ENCODE measurements at places on chromosomes 12 and 14.

DNA sequence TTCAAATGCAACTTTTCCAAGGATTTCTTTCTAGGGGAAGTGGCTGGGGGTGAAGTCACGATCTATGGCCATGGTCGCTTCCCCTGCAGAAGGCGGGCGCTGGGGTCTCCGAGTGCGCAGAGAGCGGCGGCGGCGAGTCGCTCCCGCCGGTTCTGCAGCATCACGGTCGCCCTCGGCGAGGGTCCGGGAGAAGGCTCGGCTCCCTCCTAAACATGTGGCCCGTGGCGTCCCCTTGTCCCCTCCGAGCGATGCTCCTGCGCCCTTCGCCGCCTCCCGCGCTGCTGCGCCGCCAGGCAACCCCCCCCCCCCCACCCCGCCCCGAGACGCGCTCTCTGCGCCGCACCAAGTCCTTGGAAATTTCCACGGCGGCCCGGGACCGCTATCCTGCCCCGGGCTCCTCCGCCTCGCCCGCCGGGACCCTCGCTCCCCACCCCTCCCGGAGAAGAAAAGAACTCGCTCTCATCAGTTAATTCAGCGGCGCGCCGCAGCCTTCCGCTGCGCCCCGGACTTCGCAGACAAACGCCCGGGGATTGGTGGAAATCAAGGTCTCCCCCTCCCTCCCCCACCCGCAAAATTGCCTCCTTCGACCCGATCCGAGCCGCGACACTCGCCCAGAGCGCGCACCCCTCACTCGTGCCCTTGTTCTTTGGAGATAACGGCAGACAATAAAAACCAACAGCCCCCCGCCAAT, at the start of gene ST8SIA1:
Gene ST8SIA1, minus strand, starts transcription at position 298 of the 691 bp plus-strand sequence. CDS start 475 bp downstream, outside the sequence.
- no peak for DNase-seq

DNA sequence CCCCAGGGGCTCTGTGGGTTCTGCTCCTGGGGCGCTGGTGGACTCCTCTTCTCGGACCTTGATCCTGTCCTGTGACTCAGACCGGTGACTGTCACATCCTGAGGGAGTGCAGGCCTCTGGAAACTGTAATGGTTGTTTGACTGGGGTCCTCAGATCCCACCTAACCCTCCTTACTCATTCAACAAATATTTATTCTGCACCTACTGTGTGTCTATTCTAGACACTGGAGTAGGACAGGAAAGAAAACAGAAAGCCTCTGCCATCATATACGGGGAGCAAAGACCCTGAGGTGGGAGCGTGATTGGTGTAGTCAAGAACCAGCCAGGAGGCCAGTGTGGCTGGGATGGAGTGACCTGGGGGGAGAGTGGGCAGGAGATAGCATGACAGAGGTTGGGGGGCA, 47.6 kb downstream of the ESRRB start:
- DNase-seq, result no peak

GRCh38 chr12:75161488-75161887, 48.2 kb downstream of the KCNC2 start:
- DNase-seq, result no peak

DNA sequence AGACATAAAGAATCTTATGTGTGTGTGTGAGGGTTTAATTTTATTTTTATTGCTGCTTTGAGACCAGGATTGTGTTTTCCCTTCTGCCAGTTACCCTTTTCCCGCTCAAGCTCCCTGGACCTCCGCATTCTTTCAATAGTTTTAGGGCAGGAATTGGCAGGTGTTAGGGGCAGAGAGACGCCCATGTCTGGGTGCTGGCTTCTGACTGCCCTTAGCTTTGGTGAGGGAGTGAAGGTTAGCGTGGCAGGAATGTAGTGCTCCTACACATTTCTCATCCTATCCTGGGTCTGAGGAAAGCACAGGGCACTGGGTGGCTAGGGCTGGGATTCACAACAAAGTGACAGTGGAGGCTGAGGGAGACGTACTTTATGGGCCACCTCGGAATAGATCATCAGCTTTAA, 428.1 kb downstream of the ZFP36L1 start:
- no peak for DNase-seq

- no peak for DNase-seq
Observed at GRCh38 chr12:62726471-62726980, 208.4 kb downstream of the PPM1H start.

DNA sequence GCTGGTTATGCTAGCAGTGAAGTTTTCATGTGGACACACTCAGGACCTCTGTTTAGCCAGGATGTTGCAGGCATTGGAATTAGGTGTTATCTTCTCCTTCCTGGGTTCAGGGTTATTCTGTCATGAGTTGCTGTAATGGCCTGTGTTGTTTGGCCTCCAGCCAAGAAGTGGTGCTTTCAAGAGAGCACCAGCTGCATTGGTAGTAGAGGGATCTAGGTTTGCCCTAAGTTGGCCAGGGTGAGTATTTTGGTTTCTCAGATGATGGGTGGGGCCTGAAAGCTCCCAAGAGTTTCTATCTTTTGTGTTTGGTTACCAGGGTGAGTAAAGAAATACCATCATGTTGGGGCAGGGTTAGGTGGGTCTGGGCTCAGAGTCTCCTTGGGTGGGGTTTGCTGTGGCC, 2.7 kb upstream of the GZMH start:
- DNase-seq, result no peak

DNA sequence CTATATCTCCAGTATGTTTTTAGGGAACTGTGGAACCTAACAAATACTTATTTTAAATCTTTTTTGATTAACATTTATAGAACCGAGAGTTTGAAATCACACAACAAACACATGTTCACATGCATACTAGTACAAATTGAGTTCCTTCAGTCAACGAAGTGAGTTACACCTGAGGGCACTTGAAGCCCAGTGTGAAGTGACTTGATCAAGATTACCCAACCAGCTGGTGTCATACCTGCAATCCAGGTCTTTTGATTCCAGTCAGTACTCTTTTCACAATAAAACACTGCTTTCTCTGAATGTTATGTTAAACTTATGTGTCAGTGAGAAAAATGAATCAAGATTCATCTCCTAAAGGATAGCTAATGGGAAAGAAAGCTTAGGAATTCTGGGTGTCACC, 35.2 kb downstream of the VRK1 start:
- DNase-seq, result no peak

DNA sequence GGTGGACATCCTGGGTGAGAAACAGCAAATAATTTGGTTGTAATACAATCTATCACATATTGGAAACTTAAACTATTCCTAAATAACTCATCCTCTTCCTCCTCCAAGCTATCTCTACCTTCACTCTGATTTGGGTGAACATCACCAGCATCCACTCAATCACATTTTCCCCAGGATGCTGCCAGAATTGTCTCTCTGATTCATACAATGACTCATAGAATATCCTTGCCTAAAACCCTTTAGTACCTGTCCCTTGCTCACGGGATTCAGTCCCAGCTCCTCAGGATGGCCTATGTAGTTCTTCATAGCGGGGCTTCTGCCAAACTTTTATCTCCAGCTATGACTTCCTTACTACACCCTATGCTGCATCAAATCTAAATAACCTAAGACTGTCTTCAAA, 146.8 kb downstream of the EMP1 start:
- no peak for DNase-seq

DNA sequence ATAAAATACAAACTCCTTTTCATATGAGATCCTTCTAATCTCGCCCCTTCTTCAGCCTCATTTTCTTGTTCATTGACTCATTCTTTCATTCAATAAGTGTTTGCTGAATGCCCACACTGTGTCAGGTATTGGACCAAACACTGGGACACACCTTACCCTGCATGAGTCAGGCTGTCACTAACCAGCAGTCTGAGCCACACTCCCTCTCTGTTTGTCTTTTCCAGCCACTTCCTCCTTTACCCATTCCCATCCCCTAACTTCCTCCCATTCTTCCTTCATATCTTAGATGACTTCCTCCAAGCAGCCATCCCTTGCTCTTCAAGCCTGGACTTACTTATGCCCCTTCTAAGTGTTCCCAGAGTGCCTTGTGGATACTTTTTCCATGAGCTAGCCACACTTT, 27.0 kb upstream of the HIF1A start:
- no peak for DNase-seq

DNA sequence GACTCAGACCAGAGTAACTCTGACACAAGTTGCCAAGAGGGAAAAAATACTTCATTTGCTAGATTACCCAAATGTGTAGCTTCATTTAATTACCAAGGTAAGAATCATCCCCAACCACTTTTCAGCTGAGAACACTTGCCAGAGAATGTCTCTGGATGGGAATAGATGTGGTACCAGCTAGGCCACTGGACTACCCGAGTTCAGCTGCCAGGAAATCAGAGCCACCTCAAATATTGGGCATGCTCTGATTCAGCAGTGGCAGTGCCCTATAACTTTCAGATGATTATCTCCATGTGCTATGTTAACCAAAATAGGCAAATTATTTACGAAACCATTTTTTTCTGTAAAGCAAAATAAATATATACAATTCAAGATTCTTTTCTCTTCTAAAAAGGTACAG, 80.7 kb downstream of the SLC38A1 start:
- no peak for DNase-seq

DNA sequence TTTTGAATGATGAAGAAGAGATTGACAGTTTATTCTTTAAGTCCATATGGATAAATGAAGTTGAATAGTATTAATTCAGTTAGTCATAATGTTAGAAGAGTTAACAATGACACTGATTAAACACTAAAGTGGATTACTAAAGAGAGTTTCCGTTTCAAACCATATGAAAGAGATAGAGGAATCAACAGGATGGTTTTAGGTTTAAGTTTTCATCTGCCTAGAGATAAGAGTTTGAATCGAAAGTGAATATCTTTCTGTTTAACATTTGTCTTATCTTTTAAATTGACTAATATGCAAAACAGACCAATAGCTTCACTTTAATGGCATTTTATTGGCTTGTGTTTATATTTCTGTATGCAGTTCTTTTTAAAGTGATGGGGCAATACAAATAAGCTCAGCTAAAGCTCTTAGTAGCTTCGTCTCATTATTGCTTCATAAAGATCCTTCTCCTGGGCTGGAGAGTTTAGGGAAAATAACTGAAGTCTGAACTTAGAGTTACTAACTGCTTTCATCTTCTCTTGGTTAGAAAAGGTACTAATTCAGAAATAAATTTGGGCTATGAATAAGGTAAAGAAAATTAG, 66.0 kb downstream of the MIPOL1 start:
- no peak for DNase-seq

GRCh38 chr12:14450479-14450878, 85.0 kb downstream of the ATF7IP start:
- no peak for DNase-seq

- DNase-seq, result no peak
Observed at GRCh38 chr12:53603804-53604203, 22.4 kb downstream of the ATF7 start.

DNA sequence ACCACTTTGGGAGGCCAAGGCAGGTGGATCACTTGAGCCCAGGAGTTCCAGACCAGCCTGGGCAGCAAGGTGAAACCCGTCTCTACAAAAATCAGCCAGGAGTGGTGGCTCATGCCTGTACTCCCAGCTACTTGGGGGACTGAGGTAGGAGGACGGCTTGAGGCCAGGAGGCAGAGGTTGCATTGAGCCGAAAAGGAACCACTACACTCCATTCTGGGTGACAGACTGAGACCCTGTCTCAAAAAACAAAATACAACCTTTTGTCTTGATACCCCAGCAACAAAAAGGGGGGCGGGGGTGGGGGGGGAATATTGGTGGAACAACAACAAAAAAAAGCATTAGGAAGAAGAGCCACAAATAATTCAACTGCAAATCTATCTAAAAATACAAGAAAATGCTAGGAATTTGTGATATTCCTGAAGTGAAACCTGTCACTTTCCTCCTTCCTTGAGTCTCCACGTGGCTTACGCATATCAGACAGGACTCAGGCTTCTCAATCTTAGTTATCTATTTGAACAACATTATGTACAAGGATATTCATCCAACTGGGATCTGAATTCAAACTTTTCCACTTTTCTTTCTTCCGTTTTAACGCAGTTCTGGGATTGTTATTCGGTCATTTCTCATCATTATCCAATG, 1.3 kb downstream of the R3HDM2 start:
- DNase-seq, result no peak

DNA sequence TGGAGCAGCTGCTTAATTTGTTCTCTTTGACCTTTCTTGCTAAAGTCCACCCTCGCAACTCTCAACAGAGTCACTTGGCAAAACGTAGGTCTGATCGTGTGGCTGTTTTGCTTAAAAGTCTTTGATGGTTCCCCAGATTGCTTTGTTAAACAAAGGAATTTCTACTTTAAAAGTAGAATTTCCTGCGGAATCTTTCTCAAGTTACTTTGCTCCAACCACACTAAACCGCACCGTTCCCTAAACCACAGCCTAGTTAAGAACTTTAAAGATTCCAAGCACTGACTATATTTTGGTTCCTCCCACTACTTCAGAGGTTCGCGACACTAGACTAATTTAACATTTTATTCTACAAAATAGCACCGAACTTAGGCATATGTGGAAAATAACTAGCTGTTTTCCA, 114.8 kb upstream of the FGD4 start:
- no peak for DNase-seq

- DNase-seq, result no peak
Observed at GRCh38 chr14:84064316-84065125, 1465.4 kb upstream of the FLRT2 start.

GRCh38 chr12:122872815-122873361, 23.0 kb downstream of the VPS37B start:
- DNase-seq, result no peak

GRCh38 chr12:42475106-42475505, 114.4 kb downstream of the PRICKLE1 start:
- DNase-seq, result no peak

- no peak for DNase-seq
Observed at GRCh38 chr12:7542813-7543212, 39.2 kb upstream of the CD163 start.

DNA sequence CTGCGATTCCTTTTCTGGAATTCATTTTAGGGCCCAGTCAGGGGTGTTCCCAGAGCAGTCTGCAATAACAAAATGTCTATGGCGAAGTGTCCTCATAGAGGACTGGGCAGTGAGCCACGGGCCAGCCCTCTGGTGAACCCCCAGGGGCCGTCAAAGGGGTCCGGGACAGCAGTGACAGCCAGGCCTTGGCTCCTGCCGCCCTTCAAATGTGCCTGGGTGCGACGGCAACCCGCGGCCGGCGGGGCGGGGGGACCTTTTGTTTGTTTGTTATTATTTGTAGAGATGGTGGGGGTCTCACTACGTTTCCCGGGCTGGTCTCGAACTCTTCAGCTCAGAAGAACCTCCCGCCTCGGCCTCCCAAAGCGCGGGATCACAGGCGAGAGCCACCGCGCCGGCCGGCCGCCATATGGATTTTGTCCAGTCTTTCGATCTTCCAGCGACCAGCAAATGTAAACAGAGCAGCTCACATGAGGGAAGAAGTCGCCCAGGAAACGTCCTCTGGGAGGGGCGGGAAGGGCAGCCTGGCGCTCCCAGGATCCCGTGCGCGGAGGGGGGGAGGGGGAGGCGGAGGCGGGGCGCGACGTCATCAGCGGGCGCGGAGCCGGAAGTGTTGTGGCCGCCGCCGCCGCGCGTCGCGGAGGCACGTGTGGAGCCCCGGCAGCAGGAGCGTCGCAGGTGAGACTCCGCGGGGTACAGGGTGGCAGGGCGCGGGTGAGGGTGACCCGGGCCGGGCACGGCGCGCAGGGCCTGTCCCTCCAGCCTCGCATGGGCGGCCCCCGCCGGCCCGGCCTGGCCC, at the start of gene TRMT61A:
Gene TRMT61A, plus strand, starts transcription at position 610 of the 796 bp plus-strand sequence. CDS start 783 bp downstream, outside the sequence.
- peak; percentile 74 for DNase-seq

DNA sequence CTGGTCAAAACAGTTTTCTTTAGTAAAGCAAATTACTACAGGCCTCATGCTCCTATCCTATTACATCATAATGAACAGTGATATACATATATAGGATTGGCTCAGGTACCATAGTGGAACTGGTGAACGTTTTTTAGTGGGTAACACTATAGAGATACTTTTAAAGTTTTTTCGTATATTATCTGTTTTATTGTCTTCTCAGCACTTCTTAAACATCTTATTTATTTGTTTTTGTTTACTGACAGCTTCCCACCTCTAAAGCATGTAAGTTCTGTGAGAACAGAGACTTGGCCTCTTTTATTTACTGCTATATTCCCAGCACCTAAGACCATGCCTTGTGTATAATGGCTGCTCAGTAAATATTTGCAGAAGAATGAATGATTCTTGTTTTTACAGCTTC, 81.1 kb upstream of the PSMA6 start:
- no peak for DNase-seq

Measured in substantia nigra (tissue), 51 donors.